ENCODE measurements at places on chromosomes 6 and 20.

DNA sequence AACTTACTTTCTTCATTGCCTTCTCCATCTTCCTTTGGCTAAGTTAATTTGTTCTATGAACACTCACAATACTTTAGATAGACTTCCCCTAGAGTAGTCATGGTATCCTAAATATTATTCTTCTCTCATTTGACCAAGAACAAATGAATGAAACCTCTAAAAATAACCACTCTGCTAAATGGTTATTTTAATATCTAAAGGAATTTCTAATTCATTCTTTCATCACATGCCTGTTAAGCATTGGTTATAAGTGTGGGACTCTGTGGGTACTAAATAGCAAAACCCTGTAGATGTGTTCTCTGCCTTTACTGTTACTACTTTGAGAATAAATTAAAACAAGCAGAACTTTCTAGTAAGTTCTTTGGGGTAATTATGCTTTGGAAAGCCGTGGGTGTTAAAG is 138.9 kb downstream of the EYA4 start:
- DNase-seq = no peak

DNA sequence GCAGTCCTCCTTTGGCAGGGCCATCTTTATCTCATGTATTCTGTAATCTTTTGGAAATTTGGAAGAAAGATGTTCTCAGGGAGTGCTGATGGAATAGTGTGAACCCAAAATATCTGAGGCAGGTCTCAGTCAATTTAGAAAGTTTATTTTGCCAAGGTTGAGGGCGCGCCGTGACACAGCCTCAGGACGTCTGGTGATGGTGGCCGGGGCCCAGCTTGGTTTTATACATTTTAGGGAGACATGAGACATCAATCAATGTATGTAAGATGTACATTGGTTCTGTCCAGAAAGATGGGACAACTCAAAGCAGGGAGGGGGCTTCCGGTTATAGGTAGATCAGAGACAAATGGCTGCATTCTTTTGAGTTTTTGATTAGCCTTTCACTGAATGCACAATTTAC is 89.8 kb downstream of the ERMARD start:
- no peak for DNase-seq

DNA sequence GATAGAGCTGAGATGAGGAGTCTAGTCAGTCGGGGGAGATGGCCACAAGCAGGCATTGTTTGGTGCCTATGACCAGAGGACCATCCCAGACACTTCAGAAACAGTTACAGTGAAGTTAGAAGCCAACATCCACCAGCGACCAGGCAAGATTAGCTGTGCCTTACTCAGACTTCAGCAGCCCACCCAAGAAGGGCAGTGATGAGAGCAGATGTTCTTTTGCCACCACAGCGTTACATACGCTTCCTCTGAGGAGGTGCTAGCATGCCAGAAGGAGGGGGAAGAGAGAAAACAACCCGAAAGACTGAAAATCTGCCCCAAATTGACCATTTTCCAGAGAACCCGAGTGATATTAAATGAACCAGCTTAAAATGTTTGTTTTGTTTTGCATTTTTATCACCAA is 186.8 kb downstream of the PRL start:
- peak; percentile 10 for DNase-seq

DNA sequence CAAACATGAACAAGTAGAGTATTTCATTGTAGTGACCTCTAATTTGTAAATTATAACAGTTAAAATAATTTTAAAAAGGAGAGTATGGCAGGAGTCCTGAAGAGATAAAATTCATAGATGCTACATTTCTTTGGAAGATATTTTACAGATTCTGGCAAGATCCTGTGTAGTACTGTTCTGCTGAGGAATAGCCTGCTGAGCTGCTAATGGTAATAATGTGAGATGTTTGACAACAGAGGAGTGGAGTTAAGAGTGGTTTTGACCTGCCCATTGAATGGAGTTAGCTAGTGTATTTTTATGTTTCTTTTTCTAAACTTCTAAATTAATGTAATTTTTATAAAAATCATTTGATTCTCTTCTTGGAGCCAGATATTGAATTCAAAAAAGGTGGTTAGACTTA is 11.8 kb downstream of the CLVS2 start:
- no peak for DNase-seq

GRCh38 chr20:37567331-37567665 is 39.6 kb upstream of the BLCAP start:
- no peak for DNase-seq

- no peak for DNase-seq
Observed at GRCh38 chr6:107636486-107636885, 146.6 kb downstream of the SOBP start.

DNA sequence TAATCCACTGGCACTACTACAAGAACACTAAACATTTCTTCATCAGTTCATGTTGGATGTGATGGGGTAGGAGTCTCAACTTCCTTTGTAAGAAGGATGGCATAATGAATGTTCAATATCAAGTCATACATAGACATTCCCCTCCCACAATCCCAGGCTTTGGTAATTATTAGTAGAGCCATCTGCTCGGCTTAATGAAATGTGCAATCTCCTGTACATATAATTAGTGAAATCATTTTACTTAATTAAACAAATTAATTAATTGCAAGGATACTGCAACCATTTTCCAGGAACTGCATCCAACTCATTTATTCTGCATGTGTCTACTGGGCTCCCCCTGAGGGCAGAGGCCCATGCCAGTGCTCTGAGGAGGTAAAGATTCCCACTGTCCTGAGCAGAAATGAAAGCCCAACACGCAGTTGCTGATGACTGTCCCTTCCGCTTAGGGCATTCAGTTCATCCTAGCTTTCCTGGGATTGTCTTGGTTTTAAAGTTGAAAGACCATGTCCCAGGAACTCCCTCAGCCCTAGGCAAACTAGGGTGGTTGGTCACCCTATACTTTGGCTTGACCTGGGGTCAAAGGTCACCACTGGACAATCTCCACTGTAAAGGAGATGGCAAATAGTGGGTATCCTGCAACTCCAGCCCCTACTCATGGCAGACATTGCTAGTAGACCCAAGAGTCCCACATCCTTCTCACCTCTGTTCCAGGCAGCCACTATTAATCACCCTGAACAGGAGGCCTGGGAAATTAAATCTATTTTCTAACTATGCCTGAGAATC is 109.8 kb downstream of the TRERF1 start:
- no peak for DNase-seq

Data from foreskin fibroblast (primary cell).